ENCODE measurements at places on chromosomes 1 and 21.

DNA sequence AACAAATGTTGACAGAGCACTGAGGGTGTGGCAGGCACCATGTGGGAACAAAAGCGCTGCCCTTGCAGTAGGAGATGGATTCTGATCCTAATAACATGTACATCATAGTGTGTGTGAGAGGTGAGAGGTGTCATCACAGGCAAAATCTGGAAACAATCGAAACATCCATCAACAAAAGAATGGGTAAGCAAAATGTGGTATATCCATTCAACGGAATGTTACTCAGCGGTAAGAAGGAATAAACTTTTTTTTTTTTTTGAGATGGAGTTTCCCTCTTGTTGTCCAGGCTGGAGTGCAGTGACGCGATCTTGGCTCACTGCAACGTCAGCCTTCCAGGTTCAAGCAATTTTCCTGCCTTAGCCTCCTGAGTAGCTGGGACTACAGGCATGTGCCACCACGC, 112.3 kb downstream of the ACTL8 start:
- DNase-seq: no peak

DNA sequence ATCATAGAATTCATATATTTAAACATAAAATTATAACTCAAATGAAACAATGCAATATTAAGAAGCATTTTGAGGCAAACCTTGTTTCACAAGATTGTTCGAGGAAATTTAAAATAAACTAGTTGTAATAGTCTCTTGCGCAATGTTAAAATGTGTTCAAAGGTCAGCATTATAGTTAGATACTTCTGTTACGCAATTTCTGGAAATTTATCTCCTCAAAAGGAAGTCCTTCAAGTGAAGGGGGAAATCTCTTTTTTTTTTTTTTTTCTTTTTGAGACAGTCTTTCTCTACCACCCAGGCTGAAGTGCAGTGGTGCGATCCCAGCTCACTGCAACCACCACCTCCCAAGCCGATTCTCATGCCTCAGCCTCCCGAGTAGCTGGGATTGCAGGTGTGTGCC, 52.1 kb downstream of the FMO4 start:
- DNase-seq: no peak

DNA sequence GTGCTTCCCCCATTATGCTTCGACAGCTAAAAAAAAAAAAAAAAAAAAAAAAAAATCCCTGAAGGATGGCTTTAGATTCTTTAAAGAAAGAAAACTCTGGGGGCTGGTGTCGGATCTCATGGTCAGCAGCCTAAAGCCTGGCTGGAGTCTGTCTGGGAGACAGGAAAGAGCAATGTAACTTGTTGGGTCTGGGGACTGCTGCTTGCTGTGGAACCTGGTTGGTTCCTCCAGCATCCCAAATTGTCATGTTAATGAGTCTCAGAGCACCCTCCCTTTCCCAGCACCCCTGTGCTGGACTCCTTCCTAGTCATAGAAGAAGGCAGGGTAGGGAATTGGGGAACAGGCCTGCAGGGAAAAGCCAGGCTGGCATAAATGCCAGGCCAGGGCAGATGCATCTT, 3.0 kb downstream of the KCNC4 start:
- no peak for DNase-seq

GRCh38 chr1:207097871-207098324, 6.1 kb upstream of the C4BPA start:
- no peak for DNase-seq

- DNase-seq: no peak
Measured at GRCh38 chr1:3596663-3597598, 14.4 kb downstream of the MEGF6 start.

- DNase-seq: peak; percentile 52
Measured at GRCh38 chr1:983798-984475, 2.0 kb upstream of the PERM1 start.

DNA sequence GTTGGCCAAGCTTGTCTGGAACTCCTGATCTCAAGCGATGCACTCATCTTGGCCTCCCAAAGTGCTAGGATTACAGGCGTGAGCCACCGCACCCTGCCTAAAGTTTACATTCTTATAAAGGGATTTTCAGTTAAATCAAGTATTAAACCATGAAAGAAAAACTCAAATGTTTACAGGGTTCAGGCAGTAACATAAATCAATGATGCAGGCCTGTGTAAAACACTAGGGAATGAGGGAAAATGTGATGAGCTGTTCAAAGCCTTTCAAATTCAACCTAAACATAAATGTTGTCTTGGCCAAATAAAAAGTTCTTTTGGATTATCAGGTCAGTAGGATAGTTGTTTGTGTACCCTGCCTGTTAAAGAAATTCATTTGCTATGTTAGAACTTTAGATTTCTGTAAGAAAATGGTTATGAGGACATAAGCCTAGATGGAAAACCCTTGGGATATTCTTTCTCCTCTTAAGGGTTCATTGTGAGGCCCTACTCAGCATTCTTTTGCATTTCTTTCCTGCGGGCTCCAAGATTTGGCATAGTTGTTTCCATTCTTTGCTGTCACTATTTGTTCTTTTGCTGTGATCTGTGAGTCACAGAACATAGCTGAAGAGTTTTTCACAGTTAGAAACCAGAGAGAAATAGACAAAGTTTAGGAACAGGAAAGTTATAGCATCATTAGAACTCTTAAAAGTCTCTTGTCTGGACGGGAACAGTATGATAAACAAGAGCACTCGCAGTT, 8.9 kb upstream of the ZRANB2 start:
- no peak for DNase-seq

DNA sequence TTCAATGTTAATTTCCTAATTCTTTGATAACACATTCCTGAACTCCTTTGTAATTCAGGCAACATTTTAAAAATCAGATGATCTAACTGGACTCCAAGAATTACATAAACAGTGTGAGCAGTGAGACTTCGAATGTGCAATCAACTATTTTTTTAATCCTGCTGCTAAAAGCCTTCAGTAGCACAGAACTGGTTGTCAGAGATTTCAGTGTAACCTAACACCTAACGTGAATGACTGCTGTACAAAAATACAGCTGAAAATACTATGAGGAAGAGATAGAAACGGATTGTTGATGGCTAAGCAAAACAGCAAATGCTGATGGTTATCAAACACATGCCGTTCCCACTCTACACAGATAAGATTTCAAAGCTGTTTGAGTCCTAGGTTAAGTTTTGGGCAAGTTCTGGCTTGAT, 46.1 kb downstream of the APP start:
- no peak for DNase-seq

DNA sequence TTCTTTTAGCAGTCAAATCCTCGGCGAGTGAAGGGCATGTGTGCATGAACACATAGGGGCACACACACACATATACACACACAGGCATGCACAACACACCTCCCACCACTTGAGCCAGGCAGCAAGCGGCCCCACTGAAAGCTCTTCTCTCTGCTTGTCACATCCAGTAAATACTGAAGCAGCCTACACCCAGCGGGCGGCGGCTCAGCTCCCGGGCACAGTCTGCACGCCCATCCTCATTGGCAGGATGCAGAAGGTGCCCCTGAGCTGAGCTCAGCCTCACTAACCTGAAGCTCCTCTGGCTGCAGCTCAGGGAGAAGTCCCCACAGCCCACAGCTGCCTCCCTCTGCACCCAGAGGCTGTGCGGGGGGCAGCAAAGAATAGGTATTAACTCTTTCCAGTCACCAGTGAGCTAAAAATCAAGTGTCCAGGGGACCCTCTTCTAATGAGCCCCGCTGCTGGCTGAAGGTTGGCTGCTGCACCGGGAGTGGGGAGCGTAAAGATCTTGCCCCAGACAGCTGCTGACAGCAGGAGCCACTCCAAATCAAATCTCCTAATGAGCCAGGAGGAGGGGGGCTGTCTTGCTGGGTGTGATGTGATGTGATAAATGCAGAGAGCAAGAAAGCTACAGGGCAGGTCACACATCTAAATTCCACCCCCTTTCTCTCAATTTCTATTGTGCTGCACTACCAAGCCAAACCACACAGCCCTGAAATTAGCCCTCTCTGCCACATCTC, 12.5 kb downstream of the RGS8 start:
- DNase-seq: no peak

Data from suppressor macrophage (primary cell).